KBM-7 (cell line): ENCODE measurements at places on chromosomes 16 and 17.

GRCh38 chr16:50644245-50644644 lies 36.9 kb downstream of the SNX20 start:
- DNase-seq = no peak

DNA sequence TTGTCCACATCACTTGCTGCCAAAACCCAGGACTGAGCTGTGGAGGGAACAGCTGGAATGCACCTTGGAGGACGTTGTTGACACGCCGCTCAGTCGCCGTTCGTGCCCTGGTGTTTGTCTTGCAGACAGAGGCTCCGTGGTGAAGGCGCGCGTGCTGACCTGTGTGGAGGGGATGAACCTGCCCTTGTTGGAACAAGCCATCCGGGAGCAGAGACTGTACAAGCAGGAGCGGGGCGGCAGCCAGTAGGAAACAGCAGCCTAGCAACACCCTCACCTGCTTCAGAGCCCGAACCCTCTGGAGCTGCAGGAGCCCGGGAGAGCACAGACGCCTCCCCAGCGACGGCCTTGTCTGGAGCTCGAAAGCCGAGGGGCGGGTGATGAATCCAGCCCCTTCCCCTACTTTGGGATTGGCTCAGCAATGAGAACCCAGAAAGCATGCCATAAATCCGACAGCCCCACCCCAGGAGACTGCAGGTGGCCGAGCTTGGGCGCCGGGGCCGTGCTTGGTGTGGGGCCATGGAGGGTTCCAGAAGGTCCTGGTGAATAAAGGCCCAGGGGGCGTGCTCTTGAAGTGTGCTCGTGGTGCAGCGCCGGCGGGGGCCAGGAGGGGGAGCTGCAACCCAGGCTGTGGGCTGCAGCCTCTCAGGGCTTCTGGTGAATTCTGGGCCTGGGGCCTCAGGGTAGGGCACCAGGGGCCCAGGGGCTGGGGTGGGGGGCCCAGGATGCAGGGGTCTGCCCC lies 470 bp upstream of the CDK3 start:
- peak; percentile 69 for DNase-seq

GRCh38 chr16:31402687-31403086 lies 9.6 kb downstream of the ITGAD start:
- no peak for DNase-seq

DNA sequence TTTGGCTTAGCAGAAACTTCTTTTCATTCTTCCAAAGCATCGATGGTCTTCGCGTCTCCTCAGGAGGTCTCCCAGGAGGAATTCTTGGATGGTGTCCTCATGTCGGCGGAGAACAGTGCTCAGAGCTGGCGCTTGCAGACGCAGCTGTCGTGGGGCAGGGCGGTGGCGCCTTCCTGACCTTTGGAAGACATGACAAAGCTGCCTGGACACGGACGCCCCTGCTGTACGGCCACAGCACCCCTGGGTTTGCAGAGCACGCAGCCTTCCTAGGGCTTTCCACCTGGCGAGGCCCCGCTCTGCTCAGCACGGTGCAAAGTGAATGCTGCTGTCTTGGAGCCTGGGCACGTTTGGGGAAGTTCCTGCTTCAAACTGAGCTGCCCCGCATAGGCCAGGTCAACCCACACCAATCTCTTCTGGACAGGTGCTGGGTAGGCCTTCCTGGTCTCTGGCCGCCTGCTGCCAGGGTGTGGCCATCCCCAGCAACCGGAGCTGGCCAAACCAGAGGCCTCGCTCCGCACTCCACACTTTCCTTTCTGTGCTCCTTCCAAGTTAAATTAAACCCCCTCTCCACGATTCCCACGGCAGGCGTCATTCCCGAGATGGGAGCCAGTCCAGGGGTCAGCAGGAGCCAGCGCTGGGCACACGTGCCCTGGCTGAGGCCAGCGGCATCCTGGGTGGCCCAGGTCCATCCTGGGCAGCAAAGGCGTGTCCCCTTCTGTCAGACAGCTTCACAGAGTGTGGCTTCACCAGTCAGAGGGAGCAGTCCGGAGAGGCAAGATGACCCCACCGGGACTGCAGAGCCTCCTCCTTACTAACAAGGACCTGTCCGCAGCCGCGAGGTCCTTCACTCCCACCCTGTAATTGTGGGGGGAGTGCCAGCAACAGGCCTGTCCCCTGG lies 15.0 kb upstream of the KREMEN2 start:
- DNase-seq = no peak

- DNase-seq = no peak
Measured at GRCh38 chr17:17999364-18000029, 26.8 kb downstream of the DRC3 start.
